ENCODE measurements at places on chromosomes 1 and 21.

- DNase-seq = no peak
Measured at GRCh38 chr1:162398999-162399580, 12.8 kb downstream of the SH2D1B start.

DNA sequence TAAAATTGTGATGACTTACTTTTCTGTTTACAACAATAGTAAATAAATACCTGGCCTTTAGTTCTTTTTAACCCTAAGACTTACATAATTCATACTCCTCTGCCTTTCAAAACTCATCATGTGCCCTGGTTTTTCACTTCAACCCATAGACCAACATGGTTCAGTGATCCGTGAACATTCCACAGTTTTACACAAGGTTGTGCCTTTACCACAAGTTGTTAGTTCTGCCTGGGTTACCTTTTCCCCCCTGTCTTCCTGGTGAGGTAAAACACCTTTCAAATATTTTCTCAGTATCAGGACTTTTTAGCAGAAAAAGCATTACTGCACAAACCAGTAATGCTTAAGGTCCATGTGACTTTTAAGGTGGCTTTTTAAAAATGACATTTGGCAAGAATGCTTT is 1466.4 kb downstream of the PLA2G4A start:
- DNase-seq = no peak

DNA sequence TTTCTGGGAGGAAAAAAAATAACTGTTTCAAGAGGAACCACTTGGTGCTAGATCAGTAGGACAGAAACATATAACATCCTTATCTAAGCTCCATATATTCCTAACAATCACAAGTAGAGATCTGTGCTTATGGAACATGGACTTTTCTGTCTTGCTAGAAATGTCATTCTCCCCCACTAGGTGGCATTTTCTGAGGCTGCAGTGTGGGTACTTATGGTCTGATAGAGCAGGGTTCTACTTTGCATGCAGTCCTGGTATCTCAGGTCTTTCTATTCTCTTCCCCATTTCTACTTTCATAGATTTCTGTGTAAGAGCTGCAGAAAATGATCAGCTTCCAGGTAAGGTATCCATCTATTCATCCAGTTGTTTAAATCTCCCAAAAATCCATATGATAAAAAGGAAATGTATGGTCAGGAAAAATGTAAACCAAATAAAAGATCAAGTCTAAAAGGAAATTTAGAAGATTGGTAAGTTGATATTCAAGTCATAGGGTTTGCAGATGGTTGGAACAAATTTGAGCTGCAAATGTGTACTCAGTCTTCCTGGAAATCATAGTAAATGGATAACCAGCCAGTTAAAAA is 1.5 kb downstream of the ZNF684 start:
- DNase-seq = peak; percentile 68

GRCh38 chr1:240619906-240620621 is 8.1 kb upstream of the GREM2 start:
- DNase-seq = no peak

DNA sequence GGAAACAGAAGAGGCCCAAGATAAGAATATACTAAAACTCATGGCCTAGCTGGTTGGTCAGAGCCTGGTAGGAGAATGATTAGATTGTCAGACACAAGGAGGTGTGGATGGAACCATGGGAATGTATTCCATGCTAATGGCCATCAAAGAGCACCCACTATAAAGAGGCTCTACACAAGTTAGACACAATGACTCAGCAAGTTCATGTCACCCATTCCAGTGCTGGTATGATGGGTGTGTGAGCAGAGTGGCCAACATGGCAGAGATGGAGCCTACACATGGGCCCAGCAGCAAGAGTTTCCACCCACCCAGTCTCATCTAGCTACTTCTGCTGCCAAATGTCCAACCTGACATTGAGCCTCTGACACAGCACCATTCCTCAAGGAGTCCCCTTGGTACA is 97.5 kb upstream of the COG2 start:
- DNase-seq = no peak

DNA sequence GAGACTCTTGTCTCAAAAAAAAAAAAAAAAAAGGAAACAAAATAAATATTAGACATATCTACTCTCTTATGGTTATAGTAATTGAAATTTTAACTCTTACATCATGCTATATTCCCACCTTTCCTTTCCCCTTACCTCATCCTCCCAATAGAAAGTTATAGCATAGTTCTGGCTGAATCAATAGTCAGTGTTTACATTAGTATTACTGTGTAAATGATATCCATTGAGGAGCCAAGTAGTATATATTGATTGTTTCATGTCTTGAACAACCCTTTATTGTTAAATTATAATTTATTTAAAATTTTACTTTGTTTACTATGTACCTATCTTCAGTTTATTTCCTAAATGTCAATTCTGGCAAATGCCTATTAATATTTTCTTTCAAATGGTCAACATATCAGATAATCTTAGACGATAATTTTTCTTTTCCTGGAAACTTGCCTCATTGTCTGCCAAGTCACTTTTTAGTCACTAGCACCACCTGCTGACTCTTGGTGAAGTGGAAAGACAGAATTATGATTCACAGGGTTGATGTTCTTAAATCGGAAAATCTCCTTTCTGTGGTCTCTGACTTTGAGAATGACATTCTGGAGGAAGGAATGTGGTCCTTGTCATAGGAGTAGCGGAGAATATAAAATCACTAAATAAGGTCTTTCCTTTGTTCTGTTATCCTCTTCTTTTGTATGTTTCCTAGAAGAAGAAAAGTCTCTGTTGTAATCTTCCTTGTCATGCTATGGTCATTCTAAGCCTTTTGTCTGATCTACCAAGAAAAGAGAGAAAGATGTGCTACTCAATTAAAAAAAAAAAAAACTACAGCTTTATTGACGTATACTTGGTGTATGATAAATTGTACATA is 8.6 kb downstream of the HJV start:
- DNase-seq = peak; percentile 68

DNA sequence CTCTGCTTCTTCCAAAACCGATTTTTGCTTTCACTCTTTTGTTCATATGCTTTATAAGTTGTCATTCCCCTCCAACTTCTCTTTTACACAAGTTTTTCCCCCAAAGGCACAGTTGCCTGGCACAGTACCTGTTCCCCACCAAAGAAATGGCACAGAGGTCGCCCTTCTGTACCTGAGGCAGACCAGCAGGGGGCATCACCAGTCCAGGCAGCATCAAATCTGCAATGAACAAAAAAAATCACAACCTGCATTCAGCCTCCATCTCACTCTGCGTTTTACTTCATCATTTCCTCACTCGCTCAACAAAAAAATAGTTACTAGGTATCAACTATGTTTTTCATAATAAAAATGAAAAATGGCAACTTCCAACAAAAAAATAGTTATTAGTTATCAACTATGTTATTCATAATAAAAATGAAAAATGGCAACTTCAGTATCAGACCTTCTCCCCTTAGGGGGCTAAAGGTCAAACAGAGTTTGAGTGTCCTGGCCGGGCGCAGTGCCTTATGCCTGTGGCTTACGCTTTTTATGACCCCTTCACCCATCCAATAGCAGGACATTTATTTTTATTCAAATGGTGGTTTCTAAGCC is 4.1 kb downstream of the EIF2D start:
- DNase-seq = peak; percentile 79

- DNase-seq = no peak
Measured at GRCh38 chr1:209324901-209325871, 258.3 kb upstream of the CAMK1G start.

DNA sequence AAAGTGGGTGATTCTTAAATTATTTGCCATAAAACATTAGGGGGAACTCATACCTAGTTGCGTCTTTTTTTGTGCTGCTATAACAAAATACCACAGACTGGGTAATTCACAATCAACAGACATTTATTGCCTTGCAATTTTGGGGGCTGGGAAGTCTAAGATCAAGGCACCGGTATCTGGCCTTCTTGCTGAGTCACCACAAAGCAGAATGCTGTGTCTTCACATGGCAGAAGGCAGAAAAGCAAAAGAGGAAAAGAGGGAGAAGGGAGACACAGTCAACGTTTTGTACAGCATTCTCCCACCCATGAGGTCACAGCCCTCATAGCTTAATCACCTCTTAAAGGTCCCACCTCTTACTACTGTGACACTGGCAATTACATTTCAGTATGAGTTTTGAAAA is 291.0 kb downstream of the CHRM3 start:
- no peak for DNase-seq

GRCh38 chr1:160124705-160125478 is 9.3 kb downstream of the ATP1A2 start:
- peak; percentile 62 for DNase-seq

GRCh38 chr1:185823467-185823866 is 89.3 kb downstream of the HMCN1 start:
- no peak for DNase-seq

DNA sequence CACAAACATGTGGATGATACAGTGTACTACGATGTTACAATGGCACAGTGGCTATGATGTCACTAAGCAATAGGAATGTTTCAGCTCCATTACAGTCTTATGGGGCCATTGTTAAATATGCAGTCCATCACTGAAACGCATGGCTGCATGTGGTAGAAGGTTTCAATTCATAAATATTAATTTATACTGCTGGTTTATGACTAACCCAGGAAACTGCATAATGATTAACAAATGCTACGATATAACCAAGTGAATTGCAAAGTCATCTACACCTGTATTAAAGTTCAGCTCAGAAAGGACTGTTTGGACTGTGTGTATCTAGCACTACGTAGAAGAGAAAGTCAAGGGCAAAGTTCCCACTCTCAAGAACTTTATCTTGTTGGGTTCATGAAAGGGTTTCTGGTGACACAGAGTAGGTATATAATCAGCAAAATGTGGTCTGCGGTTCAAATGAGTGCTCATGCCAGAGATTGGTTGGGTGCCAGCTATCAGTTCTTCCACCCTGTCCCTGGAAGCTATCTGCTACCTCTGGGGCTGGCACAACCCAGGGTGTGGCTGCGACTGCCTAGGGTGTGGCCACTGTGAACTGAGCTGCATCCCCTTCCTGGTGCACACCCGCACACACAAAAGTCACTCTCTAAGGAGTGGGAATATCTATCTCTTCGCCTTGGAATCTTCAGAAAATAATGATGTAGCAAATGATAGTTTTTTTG is 14.8 kb downstream of the MGST3 start:
- no peak for DNase-seq

DNA sequence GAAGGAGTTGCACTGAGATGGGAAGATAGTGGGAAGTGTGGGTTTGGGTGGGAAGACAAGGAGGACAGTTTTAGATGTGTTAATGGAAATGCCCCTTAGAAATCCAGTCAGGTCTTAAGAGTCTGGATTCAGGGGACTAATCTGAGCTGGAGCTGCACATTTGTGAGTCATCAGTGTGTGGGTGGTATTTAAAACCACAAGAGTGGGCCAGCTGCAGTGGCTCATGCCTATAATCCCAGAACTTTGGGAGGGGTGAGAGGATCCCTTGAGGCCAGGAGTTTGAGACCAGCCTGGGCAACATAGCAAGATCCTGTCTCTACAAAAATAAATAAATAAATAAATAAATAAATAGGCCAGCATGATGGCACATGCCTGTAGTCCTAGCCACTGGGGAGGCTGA is 40.9 kb upstream of the SLC6A9 start:
- no peak for DNase-seq

DNA sequence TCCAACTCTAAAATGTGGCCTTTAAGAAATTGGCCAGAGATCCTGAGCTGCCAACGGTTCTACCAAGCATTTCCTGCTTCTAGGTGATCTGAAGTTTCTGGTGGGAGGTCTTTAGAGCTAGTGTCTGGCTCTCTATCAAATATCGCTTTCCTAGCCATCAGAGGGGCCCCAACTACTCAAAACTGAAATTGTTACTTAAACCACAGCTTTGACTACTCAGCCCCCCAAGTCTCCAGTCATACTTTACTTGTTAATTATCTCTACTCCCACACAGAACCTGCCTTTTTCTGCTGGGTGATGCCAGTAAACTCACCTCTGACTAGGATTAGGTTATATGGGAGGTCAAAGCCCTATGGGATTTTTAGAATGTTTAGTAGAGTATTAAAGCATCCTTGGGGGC is 95.1 kb downstream of the FASLG start:
- DNase-seq = no peak

DNA sequence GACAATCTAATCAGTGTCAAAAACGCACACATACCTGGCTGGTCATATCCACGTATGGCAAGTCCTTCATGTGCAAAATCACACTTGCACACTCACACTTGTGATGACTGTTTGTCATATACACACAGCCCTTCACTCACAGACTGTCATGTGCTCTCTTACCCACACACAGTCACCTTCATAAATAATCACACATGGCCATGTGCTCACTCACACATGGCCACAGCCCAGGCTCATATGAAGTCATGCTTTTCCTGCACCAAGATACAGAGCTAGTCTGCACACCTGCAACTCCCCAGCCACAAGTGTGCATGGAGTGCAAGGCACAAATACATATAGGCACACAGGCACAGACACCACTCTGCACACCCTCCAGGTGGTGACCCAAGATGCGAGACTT is 45.4 kb upstream of the FOXO6 start:
- no peak for DNase-seq

GRCh38 chr1:65011983-65012382 is 45.6 kb upstream of the JAK1 start:
- DNase-seq = no peak

- DNase-seq = no peak
Measured at GRCh38 chr1:228945885-228946284, 210.6 kb downstream of the RHOU start.

DNA sequence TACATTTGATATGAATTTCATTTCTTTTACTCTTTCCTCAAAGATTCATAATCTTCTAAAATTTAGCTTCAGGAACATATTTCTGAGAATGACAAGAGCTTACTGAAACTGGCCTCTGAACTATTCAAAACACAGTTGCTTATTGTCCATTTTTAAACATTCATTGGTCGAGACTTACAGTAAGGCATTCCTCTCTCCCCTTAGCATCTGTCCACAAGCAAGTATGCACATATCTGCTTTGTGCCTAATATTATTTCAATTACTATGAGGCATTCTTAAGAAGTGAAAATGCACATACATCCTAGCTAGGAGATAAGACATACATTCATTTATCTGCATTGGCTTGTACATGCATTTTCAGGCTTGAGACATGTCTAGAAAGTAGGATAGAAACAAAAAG is 488.7 kb downstream of the PTBP2 start:
- no peak for DNase-seq

- DNase-seq = no peak
Measured at GRCh38 chr1:109716121-109716520, 4.1 kb downstream of the GSTM5 start.

GRCh38 chr1:174222166-174222949 is 63.0 kb downstream of the RABGAP1L start:
- no peak for DNase-seq

- peak; percentile 43 for DNase-seq
Measured at GRCh38 chr1:115647919-115648650, 6.3 kb downstream of the VANGL1 start.

DNA sequence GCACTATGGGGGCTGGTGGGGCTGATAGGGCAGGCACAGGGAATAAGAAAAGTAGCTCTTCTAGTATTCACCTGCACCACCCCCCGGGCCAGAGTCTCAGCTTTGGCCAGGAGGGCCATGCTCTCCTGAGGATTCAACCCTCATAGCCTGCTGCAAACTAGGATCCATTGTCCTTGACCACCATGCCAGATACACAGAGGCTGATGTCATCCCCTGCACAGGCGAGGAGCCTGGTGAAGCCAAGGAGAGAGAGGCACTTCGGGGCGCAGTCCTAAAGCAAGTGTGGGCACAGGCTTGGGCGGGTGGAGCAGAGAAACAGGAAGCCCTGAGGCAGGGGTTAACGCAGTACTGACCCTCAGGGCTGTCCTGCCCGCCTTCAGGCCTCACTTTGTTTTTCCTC is 29.5 kb downstream of the TMEM53 start:
- no peak for DNase-seq

- no peak for DNase-seq
Measured at GRCh38 chr1:176717066-176717750, 254.2 kb downstream of the PAPPA2 start.

All from endodermal cell (in vitro differentiated cells).